LHCN-M2 (cell line): ENCODE measurements at places on chromosomes 13 and 19. TPM values are rescaled to one million over a fixed set of nuclear protein-coding genes. Genes with fewer than 3 reads are reported as not detected.

GRCh38 chr13:96444676-96445075 lies 354.8 kb downstream of the HS6ST3 start:
- no peak for DNase-seq

ZNF578 gene
- 2.0 and 5.6 TPM in 2 replicates for total RNA-seq

DNA sequence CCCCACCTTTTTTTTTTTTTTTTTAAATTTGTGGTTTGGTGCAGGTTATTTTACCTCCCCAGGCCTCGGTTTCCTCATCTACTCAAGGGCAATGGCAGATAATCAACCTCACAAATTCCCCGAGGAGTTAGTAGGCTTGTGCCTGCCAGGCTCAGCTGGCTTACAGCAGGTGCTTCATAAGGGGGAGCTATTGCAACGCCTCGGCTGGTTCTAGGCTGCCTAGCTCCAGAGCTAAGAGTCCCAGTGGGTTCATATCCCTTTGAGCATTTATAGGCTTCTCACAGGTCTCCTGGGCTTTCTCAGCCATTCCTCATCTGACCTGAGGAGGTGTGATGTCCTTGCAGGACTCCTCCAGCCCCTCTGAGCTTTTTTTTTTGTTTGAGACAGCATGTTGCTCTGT lies 10.6 kb downstream of the BCKDHA start:
- DNase-seq = no peak

RANBP3 gene
- 74.1 and 81.2 TPM in 2 replicates for total RNA-seq

GRCh38 chr13:48645845-48646244 lies 7.9 kb upstream of the CYSLTR2 start:
- no peak for DNase-seq

- no peak for DNase-seq
Measured at GRCh38 chr13:95624020-95624419, 20.5 kb downstream of the DZIP1 start.

CEACAM16 gene
- total RNA-seq = not detected in 2 replicates

DNA sequence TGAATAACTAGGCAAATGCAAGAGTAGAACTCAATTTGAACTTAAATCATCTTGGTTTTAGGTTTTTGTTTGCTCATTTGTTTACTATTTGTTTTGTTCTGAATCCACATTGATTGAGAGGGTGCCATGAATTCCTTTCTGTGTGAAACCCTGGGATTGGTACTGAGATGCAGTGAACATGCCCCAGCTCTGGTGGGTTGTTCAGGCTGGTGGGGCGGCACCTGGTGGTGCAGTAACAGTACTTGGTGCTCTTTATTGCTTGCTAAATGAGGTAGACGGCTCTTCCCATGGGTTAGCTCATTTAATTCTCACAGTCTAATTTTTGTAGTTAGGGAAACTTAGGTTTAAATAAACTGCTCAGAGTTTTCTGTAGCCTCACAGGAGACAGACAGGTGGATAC lies 48.4 kb downstream of the WASF3 start:
- no peak for DNase-seq

DNA sequence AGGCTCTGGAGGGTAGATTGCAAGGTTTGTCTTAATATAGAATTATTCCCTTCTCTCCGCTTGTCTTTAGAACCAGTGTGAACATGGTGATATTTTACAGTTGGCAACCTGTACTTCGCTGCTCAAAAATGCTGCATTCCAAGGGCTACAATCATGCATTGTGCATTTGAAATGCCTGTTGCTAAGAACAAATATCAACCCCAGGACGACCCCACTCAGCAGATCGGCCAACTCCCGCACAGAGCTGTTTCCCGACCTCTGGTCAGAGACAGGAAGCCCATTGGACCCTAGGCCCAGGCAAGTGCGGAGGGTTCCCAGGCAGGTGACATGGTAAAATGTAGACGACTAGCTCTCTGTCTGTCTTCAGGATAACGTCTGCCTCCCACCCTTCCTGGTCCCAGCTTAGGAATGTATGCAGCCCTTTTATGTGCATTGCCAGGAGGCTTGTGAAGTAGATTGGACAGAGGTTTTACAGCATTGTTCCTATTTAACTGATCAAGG lies 263.5 kb downstream of the FOXO1 start:
- peak; percentile 72 for DNase-seq

TTYH1 gene
- total RNA-seq = not detected in 2 replicates

DNA sequence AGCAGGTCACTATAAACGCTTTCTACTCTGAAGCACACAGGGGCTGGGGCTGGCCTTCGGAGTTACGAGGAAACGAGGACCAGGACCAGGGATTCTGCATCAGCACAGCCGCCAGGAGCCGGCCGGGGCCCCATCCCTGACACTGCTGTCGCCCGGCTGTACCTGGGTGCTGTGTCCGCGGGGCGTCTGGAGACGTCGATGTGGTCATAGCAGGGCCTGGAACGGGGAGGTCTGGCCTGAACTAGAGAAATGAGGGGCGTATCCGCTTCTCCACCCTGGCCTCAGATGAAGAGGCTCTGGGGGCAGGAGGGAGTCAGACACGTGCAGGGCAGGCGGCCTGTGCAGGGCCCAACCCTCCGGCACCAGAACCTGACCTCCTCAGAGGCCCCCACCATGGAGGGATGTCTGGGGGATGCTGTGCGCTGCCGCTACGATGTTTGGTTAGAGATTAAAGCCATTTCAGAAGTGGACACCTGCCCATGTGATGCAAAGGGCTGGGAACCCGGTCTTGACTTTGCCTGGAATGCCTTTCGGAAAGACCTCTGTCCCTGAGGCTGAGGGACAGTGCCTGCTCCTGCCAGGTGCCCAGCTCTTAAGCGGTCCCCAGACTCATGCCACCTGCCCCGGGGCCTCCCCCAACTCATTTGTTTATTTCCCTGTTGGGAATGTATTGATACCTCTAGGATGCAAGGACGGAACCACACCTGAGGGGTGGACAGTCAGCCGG lies 21.4 kb downstream of the GAS6 start:
- DNase-seq = no peak
